ENCODE measurements at places on chromosomes 5 and 9. TPM values are rescaled to one million over a fixed set of nuclear protein-coding genes. Genes with fewer than 3 reads are reported as not detected.

DNA sequence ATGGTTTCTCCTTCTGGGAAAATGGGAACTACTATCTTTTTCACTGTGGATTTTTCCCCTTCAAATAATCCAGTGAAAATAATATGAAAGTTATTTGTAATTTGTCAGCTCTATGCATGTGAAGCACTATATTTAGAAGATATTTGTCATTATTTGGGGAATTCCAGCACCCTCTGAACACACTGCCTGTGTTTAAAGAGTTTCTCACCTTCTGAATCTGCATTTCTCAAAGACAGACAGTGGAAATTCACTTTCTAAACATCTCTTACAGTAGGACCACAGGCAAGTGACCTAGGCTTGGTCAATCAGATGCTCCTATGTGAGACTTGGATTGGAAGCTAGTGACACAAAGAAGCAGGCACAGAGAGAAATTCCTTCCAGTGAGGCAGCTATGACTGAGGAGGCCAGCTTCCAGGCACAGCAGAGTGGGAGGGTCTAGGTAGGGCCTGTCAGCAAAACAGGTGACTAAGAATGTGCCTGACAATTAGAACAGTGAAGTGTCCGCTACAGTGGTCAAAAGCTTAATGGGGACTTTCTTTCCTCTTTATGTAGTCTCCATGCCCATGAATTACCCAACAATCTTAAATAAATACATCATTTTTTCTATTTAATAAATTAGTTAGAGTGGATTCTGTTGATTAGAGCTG lies 167.2 kb downstream of the HMHB1 start:
- no peak for DNase-seq

DNA sequence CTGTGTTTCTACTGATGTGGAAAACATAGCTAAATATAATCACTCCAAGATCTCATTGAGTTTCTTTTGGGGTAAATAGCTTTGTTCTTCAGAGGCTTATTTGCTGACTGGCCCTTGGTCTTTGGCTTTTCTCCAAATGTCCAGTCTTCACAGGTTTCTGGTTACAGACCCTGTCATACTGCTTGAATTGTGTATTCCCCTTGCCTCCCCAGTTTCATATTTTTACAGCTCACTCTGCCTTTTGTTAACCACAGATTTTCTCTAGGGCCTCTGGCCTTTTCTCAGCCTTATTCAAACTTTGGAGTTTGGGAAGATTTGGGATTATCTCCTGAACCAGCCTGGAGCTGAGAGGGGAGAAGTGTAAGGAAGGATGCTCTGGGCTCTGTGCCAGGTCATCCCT lies 23.9 kb downstream of the ISOC1 start:
- no peak for DNase-seq

GRCh38 chr9:105257809-105258208 lies 13.4 kb downstream of the SLC44A1 start:
- DNase-seq: no peak

DNA sequence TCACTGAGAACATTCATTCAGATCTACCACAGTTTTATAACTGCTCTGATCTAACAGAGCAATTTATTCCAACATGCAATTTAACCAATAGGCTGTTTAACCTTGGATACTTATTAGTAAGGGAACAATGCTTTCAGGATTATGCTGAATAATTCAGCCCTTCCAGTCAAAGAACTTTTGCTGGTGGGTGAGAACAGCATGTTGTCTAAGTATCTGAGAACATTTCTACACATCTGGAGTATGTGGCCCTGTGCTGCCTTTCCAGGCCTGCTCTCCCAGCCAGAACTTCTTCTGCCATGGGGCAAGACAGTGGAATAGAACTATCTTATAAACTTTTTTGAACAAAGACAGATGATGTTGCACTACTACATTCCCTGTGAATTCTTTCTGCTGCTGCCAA lies 55.8 kb downstream of the NFIB start:
- DNase-seq: no peak

DNA sequence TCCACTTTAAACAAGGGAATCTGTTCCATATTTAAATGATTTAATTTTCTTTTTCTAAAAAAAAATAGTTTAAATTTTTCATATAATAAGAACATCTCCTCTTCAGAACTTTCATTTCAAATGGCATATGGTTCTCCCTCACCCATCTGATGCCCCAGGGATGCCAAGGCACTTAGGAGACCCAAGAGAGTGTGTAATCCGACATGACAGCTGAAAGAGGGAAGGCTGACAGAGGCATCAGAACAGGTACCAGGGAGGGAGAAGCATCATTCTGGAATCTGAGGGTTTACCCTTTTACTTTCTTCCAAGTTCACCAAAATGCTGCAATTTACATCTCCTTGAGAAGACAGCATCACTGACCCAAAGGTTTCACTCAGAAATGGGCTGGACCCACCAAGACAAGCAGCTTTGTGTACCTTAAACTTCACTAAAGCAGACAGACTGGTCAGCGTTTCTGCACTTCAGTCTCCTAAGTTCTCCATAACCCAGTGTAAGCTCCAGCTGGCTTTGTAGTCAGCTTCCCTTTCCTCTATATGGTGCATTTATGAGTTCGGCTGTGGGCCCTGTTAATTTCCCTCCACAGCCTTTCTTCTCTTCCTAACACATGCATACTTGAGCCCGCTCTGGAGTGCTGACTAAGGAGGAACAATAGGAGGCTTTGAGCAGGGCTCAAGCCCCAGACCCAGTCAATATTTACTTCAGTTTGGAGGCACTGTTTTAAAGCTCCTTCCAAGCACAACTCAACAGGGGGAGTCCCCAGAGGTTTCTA lies 17.7 kb downstream of the EFNA5 start:
- no peak for DNase-seq

- no peak for DNase-seq
These were observed 256.4 kb downstream of the EBF1 start for GRCh38 chr5:158843305-158843704.

DNA sequence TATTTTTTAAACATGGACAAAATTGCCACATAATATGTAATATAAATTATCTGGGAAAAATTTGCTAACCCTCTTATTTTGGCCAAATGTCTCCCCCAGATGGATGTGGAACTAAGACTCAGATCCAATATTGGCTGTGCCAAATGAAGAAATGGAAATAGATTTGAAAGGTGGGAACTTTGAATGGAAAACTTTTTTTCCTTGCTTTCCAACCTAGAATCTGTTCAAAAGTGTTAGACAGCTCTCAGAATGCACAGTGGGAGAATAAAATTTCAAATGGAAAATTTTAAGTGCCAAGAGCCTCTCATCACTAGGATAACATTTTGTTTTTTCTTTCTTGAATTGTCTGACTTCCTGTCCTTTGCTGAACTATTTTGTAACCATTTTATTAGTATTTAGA lies 142.6 kb upstream of the GAS1 start:
- no peak for DNase-seq

DNA sequence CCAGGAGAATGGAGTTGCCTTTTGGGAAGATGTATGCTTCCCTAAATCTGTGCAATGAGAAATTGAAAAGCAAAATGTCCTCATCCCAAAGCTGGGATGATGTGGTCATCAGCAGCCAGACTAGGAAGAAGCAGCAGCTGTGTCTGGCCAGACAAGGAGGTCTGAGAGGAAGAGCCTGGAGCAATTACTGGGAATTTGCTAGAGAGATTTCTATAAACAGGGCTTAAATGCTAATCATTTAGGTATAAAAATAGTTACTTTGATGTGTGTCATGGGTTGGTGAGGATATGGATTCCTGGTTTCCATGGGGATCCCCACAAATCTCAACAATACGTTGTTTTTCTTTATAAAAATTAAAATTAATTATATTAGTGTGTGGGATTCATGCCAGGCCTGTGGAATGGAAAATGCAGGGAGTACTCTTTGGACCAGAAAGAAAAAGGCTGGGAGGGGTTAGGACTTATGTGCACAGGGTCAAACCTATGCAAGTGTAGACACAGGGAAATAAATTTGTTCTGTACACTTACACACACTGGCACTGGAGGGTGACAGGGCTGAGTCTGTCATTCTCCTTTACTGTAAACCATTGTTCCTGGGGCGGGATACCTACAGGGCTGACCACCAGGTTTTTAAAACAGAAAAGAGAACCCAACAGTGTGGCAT lies 58.7 kb upstream of the TRPC7 start:
- DNase-seq: no peak

DNA sequence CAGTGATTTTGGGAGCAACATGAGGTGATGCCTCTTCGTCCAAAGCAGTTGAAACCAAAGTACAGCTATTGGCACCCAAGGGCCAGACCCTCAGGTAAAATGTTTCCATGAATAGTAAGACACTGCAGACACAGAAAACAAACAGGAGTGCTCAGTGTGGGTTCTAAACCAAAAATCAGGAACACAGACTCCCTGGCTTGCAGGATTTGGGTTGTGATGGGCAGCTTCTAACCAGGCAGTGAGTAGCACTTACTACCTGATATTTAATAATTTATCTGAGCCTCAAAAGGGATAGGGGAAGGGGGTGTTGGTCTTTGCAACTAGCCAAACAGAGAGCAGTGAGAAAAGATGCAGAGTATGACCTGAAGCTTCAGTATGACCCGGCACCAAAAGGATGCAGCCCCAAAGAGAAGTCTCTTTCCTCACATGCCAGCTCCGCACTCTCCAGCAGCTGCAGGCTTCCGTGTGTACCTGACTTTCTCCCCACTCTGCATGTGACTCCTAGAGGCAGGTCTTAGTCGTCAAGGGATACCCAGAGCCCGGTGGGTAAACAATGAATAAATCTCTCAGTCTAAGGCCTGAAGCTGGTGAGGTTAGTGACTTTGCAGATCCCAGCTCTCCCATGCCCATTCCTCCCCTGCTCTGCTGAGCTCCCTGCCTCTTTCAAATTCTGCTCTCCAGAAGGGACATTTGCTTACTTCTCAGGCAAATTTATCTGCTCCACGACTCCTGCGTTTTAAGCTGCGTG lies 105.4 kb upstream of the SPOCK1 start:
- DNase-seq: no peak

DNA sequence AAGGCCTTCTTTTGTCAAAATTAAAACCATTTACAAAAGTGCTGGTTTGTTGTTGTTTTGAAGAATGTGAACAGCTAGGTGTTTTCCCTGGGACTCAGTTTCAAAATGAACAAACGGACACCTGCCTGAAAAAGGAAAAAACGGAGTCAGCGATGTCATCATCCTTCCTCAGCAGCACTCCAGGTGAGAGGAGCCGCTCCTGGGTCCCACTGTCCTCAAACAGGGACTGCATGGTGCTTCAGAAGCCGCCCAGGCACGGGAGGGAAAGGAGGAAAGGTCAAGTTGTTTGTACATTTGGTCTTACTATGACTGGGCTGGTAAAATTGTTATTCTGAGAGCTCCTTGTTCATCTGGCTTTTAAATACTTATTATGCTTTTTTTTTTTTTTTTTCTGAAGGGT lies 69.0 kb upstream of the ZSWIM6 start:
- DNase-seq: no peak

DNA sequence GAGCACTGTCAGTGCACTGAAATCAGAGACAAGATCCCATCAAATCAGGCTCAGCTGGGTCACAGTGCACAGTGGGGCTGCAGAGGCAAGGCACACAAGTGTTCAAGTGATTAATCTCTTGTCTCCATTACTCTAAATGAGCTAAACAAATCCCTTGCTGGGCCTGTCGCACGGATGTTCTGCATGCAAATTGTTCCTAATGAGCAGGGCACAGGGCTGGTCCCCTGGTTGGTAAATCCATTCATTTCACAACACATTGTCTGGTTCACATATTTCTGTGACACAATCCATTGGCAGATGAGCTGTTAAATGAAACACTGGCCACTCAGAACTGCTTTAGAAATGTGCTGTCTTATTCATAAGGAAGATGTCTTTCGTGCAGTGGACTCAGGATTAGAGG lies 167.9 kb upstream of the BRINP1 start:
- DNase-seq: no peak

GRCh38 chr5:107253246-107253645 lies 417.5 kb downstream of the EFNA5 start:
- no peak for DNase-seq

GRCh38 chr5:96226941-96227552 lies 206.0 kb downstream of the PCSK1 start:
- DNase-seq: peak; percentile 30

GRCh38 chr9:2479056-2479565 lies 142.5 kb upstream of the VLDLR start:
- DNase-seq: no peak

DNA sequence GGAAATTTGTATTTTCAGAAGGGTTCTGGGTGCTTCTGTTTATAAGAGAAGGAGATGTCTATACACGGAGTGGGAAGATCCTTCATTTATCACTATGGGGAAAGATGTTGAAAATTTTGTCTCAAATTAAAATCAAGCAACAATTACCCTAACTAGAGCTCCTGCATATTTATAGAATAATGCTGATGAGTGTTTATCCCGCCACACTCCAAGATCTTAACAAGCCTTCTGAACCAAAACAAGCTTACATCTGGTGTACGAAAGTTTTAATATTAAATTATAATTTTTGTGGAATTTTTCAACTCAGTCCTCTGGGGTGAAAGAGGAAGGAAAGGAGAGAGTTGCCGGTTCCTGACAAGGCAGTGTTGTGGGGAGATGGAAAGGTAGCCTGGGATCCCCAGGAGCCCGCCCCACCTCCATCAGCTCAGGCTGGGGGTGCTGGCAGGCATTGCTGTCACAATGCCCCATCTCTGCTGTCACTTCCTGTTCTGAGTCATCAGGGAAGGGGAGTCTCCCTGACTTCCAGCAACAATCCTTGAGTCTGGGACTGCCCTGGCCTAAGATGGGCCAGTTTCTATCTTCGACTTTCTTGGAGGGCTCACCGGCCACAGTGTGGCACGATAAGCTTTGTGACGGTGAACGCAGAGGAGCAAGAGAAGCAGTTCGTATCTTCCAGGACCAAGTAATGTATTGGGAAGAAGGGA lies 64.5 kb downstream of the ERAP1 start:
- no peak for DNase-seq

DNA sequence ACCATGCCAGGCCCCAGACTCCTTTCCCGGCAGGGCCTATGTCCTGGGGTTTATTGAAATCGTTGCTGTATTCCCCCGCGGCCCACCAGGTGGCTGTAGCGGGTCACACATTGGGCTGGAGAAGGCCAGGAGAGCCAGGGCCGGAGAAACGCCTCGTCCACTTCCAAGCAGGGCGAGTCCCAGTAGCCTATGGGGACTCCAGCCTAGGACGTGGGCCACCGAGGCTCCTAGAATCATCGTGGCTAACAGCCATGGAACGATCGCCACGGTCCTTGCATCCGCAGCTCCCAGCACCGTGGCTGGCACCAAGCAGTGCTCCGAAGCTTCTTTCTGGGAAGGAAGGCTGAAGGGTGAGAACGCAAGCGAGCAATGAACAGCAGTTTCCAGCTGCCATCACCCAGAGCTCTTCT lies 87.7 kb downstream of the ENTREP1 start:
- peak; percentile 96 for DNase-seq

- DNase-seq: no peak
These were observed 765.1 kb downstream of the PTPRD start for GRCh38 chr9:9847750-9848149.

- DNase-seq: peak; percentile 92
These were observed at the start of gene LRRTM2 for GRCh38 chr5:138874771-138875551. TSS of gene LRRTM2 (minus strand) at chr5:138875335. CDS start at chr5:138874911, 424 bp downstream.

The TEX10 gene
- 29.3 TPM for total RNA-seq

The HTR1A gene
- total RNA-seq: not detected

The NIM1K gene
- total RNA-seq: 0.88 TPM

The SRP19 gene
- total RNA-seq: 59.0 TPM

The TNC gene
- total RNA-seq: 611 TPM

The MORN5 gene
- 0.36 TPM for total RNA-seq

The ASPN gene
- 1.2 TPM for total RNA-seq

The SPINK6 gene
- not detected for total RNA-seq

The TBC1D9B gene
- 90.2 TPM for total RNA-seq

The PCDHA1 gene
- total RNA-seq: not detected

The NEURL1B gene
- total RNA-seq: 0.29 TPM

The ADAMTS12 gene
- total RNA-seq: 8.3 TPM

The GABRA6 gene
- total RNA-seq: not detected

The IFNA21 gene
- not detected for total RNA-seq

The HTR4 gene
- not detected for total RNA-seq

The SLC6A7 gene
- total RNA-seq: under 0.01 TPM

The COL23A1 gene
- not detected for total RNA-seq
